ENCODE measurements at places on chromosomes 12 and 14.

DNA sequence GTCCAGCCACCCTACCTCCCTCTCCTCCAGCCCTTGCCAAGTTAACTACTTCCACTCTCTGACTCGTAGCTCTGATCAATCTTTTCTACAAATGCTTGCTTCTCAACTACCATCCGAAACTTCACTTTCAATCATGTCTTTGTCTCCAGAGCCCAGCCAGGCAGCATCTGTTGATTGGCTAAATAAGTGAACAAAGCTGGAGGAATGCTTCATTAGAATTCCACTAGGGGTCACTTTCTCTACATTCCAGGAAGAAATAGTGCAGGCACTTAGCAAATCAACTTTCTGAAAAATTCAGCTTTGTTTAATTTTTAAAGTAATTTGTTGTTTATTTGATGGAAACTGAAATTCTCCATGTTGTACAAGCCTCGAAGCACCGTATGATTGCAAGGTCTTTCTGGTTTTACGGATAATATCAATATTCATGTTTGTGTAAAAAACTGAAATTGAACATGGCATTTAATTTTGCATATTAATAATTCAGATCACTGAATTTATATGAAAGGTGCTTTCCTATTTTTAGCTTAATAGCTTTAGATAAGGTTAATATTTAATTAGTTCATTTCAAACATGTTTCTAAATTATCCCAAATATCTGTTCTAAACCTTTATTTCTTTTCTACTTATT, 32.4 kb upstream of the HELB start:
- peak; percentile 22 for DNase-seq

GRCh38 chr14:89293314-89293916, 123.6 kb downstream of the FOXN3 start:
- no peak for DNase-seq

- no peak for DNase-seq
These were observed 227.4 kb downstream of the ALX1 start for GRCh38 chr12:85507456-85507855.

GRCh38 chr14:93891756-93892504, 35.2 kb upstream of the FAM181A start:
- DNase-seq, result no peak

- DNase-seq, result no peak
These were observed 27.1 kb downstream of the DAO start for GRCh38 chr12:108906971-108907370.

- no peak for DNase-seq
These were observed 298.8 kb upstream of the NAV3 start for GRCh38 chr12:77531912-77532311.

GRCh38 chr12:3141339-3142321, 64.5 kb downstream of the TSPAN9 start:
- no peak for DNase-seq
